ENCODE measurements at places on chromosomes 3 and 15.

DNA sequence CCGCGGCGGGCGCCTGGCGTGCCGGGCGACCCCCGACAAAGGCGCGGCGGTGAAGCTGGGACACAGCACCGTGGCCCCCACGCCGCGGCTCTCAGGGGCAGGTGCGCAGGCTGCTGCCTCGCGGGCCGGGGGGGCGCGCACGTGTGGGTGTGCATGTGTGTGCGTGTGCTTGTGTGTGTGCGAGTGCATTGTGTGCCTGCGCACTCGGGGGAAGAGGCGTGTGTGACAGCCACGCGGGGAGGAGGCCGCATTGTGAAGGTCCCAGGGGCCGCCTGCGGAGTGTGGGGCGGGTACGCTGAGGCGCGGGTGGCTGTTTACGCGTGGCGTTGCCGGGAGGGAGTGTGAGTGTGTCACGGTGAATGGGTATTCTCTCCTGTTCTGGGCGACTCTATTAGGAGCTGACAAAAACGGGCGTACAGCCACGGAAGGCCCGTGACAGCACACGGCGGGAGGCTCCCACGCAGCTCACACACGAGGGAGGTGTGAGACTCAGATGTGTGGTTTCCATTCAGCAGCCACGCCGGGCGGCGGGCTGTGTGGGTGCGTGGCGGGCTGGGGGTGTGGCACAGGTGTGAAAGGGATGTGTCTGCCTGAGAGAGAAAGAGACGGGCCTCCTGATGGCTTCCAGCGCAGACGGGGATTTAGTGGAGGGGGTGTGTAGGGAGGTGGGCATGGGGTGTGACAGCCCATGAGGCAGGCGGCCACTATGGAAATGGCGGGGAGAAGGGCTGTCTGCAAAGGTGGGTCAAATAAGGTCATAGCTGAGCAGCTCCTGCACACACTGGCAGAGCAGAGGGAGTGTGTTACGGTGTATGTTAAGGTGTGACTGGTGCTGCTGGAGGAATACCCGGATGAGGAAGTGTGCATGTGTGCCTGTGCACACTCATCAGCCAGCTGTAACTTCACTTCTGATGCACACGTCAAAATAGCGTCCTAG is 750 bp downstream of the PODXL2 start:
- DNase-seq, result no peak

- no peak for DNase-seq
Observed at GRCh38 chr3:16350597-16351318, 85.7 kb downstream of the OXNAD1 start.

DNA sequence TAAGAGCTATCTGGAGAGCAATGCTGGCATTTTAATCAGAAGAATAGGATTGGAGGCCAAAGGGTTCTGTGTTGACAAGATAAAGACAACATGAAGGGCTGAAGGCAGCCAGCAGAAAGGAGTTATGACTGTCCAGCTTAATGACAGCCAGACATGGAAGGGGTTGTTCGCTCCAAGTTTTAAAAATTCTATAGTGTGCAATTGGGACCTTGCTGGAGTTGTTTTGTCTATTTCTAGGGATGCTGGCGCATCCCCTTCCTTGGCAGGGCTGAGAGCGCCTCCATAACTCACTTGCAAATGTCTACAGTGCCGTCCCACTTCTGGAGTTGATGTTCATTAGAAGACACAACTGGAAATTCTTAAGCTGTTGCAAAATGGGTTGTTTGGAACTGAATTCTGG is 200.7 kb downstream of the TLE3 start:
- no peak for DNase-seq

GRCh38 chr15:99435877-99436541 is 129.8 kb upstream of the MEF2A start:
- DNase-seq, result no peak

GRCh38 chr3:124845406-124845805 is 41.8 kb downstream of the ITGB5 start:
- peak; percentile 77 for DNase-seq
